ENCODE measurements at places on chromosomes 6 and 20. TPM values are rescaled to one million over a fixed set of nuclear protein-coding genes. Genes with fewer than 3 reads are reported as not detected.

SNAI1 gene
- 0.27 TPM for total RNA-seq

SLC17A1 gene
- not detected for total RNA-seq

TFAP2A gene
- total RNA-seq = 0.21 TPM

BHLHE23 gene
- total RNA-seq = not detected

LGSN gene
- 0.05 TPM for total RNA-seq

WFDC10B gene
- not detected for total RNA-seq

SLC22A2 gene
- total RNA-seq = not detected

TNFRSF6B gene
- not detected for total RNA-seq

MYMX gene
- not detected for total RNA-seq
